PC-3 (cell line): ENCODE measurements at places on chromosomes 11 and 22. TPM values are rescaled to one million over a fixed set of nuclear protein-coding genes. Genes with fewer than 3 reads are reported as not detected.

The OR8G1 gene
- not detected in 2 replicates for total RNA-seq

The SYCE3 gene
- total RNA-seq, result 1.3 TPM in 1 of 2 replicates, not detected in the other

The IGLL1 gene
- total RNA-seq, result not detected in 2 replicates

The HMOX1 gene
- 14.5 and 16.5 TPM in 2 replicates for total RNA-seq

- H3K4me3 ChIP-seq, result no peak overlapping the region
- no peak for DNase-seq
- H3K27me3 ChIP-seq, result no peaks in the 10 kb centered on the region
- no peaks in the 10 kb centered on the region for H3K36me3 ChIP-seq
Observed at GRCh38 chr11:14904745-14905103, 12.7 kb upstream of the CYP2R1 start.

- H3K36me3 ChIP-seq, result no peaks in the 10 kb centered on the region
- H3K27me3 ChIP-seq, result no peaks in the 10 kb centered on the region
- DNase-seq, result no peak
- no peaks in the 10 kb centered on the region for H3K4me1 ChIP-seq
- H3K27ac ChIP-seq, result no peak overlapping the region
Observed at GRCh38 chr11:88170673-88171072, 4.6 kb downstream of the RAB38 start.

DNA sequence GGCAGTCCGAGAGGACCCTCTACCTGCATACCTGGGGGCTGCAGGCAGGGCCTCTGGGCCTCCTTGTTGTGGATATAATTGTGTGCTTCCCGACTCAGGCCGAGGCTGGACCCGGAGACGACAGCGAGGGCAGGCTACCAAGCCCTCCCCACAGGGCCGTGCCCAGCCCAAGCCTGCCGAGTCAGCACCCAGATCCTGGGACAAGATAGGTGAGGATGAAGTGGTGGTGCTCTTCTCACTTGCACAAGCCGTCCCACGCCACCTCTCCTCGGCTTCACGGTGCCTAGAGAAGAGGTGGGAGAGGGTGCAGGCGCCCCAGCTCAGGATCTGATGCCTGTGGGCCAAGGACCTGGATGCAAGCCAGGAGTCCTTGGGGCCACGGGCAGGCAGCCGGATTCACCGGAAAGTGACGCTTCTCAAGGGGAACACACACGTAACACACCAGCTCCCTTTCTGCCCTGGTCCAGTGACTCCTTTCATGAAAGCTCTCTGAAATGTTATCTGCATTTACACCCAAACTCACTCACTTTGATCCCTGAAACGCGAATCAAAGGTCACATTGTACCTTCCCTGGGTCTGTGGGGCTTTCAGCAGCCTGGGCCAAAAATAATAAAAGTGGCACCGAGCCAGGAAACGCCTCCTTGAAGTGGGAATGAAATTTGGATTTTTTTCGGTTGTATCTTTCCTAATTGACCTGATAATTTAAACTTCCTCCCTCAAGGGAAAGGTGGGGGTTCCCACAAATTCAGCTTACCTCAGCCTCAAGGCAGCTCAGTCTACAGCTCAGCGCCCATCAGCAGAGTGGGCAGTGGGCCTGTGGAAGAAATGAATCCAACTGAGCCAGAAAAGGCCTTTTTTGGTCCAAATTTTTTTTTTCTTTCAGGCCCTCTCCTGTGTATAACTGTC, 1.1 kb upstream of the GNB1L start:
- peak overlapping the region; percentile 71 for H3K27ac ChIP-seq
- H3K27me3 ChIP-seq, result no peaks in the 10 kb centered on the region
- peaks cover 10% of the 10 kb centered on the region; the same call in 1 of the 2 replicates for H3K36me3 ChIP-seq

DNA sequence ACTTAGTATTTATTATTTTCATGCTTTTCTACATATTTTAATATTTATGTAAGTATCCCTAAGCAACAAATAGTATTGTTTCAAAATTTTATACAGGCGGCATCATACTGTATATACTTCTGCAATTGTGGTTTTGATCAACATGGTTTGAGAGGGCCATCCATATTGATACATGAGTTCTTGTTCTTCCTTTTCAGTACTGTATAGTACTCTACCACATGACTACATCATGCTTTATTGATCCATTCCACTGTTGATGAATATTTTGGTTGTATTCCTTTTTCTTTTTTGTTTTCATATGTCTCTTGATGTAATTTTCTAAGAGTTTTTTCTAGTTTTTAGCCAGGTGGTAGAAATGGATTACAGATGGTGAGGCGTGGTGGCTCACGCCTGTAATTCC, 40.1 kb downstream of the SLC35F2 start:
- peaks cover 12% of the 10 kb centered on the region; the same call in 1 of the 2 replicates for H3K36me3 ChIP-seq
- H3K4me1 ChIP-seq, result peaks cover 16% of the 10 kb centered on the region
- H3K27ac ChIP-seq, result no peak overlapping the region
- no peak overlapping the region for H3K4me3 ChIP-seq

- no peaks in the 10 kb centered on the region for H3K27me3 ChIP-seq
- H3K4me3 ChIP-seq, result no peak within 1 kb of the TSS
- H3K4me1 ChIP-seq, result peaks cover 21% of the 10 kb centered on the region
- no peak within 1 kb of the TSS for H3K27ac ChIP-seq
- peak; percentile 18 for DNase-seq
Observed at GRCh38 chr22:44312766-44313165, at the start of gene SHISAL1. TSS of gene SHISAL1 (minus strand) at chr22:44312951. CDS start at chr22:44300945, 12,006 bp downstream.

DNA sequence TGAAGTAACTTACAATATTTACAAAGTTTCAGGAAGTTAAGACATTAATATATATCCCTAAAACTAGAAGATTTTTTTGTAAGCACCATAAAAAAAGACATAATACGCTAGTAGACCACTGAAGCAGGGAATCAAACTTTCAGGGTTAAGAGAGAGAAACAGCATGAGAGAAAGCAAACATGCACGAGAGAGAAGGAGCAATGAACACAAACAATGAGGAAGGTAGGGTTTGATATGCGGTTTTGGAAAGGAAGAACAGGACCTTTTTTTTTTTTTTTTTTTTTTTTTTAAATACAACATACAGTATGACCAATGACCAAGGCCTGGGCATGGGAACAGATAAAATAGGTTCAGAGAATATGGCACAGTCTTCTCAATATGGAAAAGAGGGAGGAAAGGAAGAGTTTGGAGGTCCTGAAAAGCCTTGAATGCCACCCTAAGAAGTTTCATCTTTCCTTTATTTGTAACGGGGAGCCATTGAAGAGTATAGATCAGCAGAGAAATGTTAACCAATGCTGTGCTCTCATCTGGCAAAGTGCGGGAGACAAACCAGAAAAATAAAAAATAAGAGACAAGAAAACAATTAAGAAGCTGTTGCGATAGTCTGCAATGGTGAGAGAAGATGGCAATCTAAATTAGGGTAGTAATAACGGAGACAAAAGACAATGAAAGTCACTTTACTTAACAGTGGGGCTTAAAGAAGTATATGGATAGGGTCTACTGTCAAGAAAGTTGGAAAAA, 101.0 kb downstream of the USP35 start:
- H3K36me3 ChIP-seq, result 0 out of 2 replicates have a peak, but pooled peaks cover 3% of the 10 kb centered on the region
- H3K27me3 ChIP-seq, result no peaks in the 10 kb centered on the region
- DNase-seq, result no peak
- H3K4me1 ChIP-seq, result no peaks in the 10 kb centered on the region
- H3K4me3 ChIP-seq, result no peak overlapping the region
- no peak overlapping the region for H3K27ac ChIP-seq

DNA sequence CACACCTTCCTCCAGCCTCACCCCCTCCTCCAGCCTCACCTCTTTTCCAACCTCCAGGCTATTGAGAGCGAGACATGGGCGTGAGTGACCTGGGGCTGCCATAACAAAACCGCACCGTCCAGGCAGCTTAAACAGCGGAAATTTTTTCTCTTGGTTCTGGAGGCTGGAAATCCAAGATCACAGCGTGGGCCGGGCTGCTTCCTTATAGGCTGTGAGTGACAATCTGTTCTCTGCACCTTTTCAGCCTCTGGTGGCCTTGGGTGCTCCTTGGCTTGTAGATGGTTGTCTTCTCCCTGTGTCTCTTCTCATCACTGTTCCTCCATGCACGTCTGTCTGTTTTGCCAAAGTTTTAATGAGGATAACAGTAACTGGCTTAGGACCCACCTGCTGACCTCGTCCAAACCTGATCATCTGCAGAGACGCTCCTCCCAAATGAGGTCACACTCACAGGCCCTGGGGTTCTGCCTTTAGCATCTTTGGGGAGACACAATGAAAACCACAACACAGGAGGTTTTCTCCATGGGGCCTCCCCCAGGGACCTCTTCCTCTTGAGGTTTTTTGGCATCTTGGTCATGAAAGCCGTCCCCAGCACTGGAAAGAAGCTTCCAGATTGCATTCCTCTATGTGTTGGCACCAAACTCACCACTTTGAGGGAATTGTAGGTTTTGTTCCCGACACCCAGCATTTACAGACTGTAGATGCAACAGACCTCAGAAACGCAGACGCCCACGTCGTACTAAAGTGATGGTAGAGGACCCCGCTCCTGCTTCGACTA, 878.1 kb downstream of the BRD1 start:
- no peaks in the 10 kb centered on the region for H3K27me3 ChIP-seq
- H3K4me3 ChIP-seq, result no peak overlapping the region
- H3K4me1 ChIP-seq, result no peaks in the 10 kb centered on the region
- no peak overlapping the region for H3K27ac ChIP-seq
- H3K36me3 ChIP-seq, result no peaks in the 10 kb centered on the region

- no peaks in the 10 kb centered on the region for H3K27me3 ChIP-seq
- no peak overlapping the region for H3K27ac ChIP-seq
- H3K36me3 ChIP-seq, result no peaks in the 10 kb centered on the region
- peaks cover 17% of the 10 kb centered on the region for H3K4me1 ChIP-seq
- DNase-seq, result peak; percentile 74
Observed at GRCh38 chr22:22397292-22397870, 111.2 kb downstream of the ZNF280B start.

DNA sequence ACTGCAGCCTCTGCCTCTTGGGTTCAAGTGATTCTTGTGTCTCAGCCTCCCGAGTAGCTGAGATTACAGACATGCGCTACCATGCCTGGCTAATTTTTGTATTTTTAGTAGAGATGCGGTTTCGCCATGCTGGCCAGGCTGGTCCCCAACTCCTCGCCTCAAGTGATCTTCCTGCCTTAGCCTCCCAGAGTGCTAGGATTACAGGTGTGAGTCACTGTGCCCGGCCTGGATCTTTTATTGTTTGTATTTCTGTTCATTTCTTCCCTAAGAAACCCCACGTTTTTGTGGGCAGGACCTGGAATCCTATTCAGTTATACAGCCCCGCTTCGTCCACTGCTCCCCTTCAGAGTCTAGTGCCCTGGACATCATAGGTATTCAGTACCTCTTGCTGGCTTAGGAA, 28.7 kb downstream of the ZBTB16 start:
- H3K27ac ChIP-seq, result no peak overlapping the region
- peak; percentile 23 for DNase-seq
- no peaks in the 10 kb centered on the region for H3K36me3 ChIP-seq

DNA sequence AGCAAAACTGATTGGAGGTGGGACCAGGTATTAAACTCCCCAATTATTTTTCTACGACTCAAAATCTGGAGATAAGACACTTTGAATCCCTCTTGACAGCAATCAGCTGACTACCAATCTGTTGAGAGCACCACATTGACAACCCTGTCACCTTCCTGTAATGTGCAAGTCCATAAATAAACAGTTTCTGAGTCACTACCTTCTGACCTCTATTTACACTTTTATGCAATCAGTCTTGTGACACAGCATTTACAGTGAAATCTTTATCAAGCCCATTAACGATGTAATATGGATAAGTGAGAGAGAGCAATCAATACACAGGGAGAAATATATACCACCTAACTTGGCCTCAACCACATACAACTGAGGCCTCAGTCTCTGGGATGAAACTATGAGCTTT, 283.7 kb upstream of the ANO5 start:
- no peak for DNase-seq
- no peaks in the 10 kb centered on the region for H3K27me3 ChIP-seq
- H3K4me1 ChIP-seq, result no peaks in the 10 kb centered on the region
- H3K27ac ChIP-seq, result no peak overlapping the region
- no peaks in the 10 kb centered on the region for H3K36me3 ChIP-seq
- no peak overlapping the region for H3K4me3 ChIP-seq

DNA sequence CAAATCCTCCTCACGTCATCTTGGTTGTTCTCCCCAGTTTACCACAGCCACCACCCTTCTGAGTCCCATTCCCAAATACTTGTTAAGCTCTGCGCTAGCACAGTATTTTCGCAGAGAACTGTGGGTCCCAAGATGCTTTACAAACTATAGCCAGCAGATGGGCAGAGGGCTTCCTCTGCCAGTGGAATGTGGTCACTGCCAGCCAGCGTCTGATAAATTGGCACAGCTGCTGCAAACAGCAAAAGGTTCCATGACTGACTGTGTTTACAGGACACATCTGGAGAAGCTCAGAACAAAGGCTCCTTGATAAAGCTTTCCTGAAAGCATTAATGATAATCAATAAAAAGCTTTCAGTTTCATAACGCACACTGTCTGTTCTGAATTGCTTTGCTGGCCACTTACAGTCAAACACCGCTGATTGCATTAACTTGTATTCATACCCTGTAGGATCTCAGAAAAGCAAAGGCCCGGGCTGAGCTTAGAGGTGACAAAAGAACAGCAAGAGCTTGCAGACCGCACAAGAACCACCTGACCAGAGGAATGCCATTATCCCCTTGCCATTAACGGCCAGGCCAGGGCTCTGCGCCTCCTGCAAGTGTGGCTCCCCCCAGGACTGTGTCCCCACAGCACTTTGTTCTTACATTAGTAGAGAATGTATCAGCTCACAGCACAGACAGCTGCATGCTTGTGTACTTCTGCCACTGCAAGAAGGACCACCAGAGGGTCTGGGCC, 120.6 kb downstream of the MICAL3 start:
- H3K27ac ChIP-seq, result no peak overlapping the region
- H3K4me3 ChIP-seq, result no peak overlapping the region
- peaks cover 21% of the 10 kb centered on the region for H3K36me3 ChIP-seq
- no peaks in the 10 kb centered on the region for H3K27me3 ChIP-seq
- H3K4me1 ChIP-seq, result no peaks in the 10 kb centered on the region

GRCh38 chr22:35475545-35475944, 65.1 kb upstream of the RASD2 start:
- no peaks in the 10 kb centered on the region for H3K27me3 ChIP-seq
- peaks cover 14% of the 10 kb centered on the region for H3K4me1 ChIP-seq
- H3K27ac ChIP-seq, result no peak overlapping the region
- H3K4me3 ChIP-seq, result no peak overlapping the region
- no peaks in the 10 kb centered on the region for H3K36me3 ChIP-seq

DNA sequence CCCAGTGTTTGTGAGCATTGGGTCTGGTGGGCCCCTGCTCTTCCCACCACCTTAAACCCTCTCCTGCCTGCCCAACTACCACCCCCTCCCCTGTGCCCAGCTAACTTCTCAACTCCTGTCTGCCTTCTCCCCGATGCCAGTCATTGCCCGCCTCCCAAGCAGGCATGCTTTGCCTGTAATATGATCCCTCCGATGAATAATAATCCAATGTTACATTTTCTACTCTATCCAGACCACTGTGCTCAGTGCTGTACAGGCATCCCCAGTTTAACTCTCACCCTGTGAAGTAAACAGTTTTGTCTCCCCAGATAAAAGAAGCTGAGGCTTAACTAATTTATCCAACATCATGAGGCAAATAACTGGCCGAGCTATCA, 35.5 kb upstream of the OLFML1 start:
- H3K4me3 ChIP-seq, result no peak overlapping the region
- H3K36me3 ChIP-seq, result no peaks in the 10 kb centered on the region
- no peaks in the 10 kb centered on the region for H3K27me3 ChIP-seq
- DNase-seq, result no peak
- H3K4me1 ChIP-seq, result no peaks in the 10 kb centered on the region
